ENCODE measurements at places on chromosomes 1 and 21.

DNA sequence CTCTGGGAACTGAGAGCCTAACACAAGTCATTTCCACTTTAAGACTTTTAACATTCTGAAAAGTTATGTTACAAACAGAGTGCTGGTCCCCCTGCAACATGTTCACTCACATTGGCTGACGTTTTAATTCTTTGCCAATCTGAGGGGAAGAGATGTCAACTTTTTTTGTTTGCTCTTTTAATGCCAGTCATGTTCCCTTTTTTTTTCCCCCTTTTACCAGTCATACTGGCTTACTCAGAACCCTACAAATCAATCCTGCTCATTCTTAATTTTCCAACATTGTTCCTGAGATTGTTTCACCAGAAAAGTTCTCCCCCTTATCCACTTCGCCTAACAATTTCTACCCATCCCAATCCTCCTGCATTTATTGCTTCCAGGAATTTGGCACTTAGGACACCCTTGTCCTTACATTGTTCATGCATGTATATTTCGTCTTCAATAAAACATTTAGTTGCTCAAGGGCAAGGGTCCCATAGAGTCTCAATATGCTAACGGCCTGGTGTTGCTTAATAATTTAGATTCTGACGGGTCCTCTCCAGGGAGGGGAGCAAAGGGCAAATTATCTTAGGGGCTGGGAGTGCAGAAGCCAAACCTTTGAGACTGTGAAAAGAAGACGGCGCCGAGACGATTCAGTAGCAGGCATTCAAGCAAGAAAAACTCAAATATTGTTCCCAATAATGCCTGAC lies 624 bp upstream of the CR1L start:
- no peak for DNase-seq

DNA sequence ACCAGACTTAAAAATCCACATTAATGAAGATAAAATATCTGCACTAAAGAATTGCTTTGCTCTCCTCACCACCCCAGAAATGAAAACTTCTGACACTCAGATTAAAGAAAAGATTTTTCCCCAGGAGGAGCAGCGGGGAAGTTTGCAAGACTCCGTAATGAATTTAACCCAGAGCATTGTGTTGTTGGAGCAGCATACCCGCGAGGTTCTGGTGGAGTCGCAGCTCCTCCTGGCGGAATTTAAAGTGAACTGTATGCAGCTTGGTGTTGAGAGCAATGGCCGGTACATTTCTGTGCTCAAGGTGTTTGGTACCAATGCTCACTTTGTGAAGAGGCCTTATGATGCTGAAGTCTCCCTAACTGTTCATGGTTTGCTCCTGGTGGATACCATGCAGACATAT lies 46.4 kb downstream of the VPS13D start:
- no peak for DNase-seq

DNA sequence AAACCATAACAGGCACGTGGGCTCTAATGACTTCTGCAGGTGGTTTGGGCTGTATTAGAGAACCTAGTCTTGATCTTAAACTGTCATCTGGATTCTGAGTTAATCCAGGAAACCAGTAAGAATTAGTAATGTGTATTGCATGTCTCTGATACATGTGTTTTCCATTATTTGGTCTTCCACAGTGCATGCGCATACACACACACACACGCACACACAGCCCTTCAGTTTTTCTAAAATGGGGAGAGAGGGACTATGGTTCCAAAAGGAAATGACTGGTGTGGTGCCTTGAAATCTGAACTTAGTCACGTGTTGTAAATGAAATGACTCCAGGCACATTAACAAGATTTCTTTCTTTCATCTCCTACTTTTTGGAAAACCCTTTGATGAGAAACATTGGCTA lies 67.6 kb downstream of the OLFML2B start:
- no peak for DNase-seq

DNA sequence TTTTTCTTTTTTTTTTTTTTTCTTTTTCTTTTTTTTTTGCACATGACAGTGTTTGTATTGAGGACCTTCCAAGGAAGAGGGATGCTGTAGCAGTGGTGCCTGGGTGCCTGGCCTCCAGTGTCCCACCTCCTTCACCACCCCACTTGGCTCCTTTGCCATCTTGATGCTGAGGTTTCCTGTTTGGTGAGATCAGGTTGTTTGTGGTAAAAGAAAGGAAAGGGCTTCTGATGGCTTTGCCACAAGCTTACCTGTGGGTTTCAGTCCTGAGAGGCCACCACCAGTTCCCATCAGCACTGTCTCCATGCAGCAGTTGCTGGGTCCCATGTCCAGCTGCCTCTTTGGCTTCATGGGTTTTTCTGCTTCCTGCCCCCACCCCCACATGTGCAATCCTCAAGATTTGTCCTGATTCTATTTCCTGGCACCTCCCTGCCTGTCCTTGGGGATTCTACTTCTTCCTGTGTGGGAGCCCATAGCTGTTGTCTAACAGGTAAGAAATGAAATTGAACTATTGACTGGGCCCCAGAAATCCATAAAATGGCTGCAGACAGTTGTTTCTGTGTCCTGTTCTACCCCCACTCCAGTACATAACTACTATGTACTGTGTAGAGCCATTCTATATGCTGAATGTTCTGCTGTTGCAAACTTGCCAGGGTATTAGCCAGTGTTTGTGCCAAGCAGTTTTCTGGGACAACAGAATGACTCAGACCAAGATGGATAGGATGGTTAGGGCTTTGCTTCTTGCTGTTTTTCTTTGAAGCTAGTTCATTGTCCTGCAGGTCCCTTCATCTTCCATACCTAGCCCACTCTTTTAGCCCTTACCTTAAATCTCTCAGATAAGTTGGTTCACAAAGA lies 4.2 kb upstream of the CCDC28B start:
- no peak for DNase-seq

DNA sequence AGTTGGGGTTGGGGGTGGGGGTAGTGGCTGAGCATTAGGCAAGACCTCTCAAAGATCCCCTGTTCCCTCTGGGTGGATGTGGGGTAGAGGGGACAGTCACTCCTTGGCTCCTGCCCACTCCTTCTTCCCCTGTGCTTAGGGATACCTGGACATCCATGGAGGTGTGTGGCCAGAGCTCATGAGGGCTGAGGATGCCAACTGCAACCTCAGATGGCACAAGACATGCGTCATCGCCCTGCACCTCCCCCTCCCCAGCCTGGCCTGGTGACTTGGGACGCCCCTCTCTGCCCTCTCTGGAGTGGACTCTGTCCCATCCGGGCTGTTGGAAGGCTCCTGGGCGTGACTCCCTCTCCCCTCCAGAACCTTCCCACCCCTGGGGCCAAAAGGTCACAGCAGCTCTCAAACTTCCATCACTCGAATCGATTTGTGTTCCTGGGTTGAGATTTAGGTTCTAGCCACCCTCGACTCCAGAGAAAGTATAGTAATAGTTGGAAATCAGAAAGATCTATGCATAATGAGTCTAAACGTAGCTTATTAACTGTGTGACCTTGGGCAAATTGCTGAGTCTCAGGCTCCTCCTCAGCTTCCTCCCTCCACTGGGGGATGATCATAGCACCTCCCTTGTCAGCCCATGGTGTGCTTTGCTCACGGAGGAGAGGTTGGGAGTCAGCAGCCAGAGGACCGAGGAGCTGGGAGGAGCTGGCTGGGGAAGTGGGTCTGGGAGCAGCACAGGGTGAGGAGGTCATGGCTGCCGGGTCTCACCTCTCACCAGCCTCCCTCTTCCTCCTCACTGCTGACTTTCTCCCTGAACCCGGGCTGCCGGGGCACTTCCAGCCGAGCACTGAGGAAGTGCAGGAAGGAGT lies 2.2 kb upstream of the PTPN7 start:
- DNase-seq = peak; percentile 39

- no peak for DNase-seq
Measured at GRCh38 chr1:22912311-22912710, 60.4 kb downstream of the LACTBL1 start.

DNA sequence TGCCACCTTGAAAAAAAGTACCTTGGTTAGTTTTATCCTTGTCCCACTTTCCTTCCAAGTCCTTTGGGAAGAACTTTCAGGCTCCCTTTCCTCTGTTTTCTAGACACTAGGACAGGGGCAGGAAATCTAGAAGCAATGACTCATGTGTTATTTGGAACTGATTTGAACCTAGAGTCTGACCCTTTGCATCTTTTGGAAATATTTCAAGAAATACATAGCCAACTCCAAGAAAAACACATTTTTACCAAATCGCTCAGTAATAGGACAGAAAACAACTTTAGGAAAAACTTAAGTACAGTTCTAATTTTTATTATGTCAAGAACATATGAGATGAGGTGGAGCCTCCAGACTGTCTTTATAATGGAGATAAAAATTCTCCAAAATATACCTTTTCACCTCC lies 292.4 kb downstream of the PTBP2 start:
- no peak for DNase-seq

GRCh38 chr1:206703661-206704060 lies 19.0 kb downstream of the MAPKAPK2 start:
- peak; percentile 55 for DNase-seq

DNA sequence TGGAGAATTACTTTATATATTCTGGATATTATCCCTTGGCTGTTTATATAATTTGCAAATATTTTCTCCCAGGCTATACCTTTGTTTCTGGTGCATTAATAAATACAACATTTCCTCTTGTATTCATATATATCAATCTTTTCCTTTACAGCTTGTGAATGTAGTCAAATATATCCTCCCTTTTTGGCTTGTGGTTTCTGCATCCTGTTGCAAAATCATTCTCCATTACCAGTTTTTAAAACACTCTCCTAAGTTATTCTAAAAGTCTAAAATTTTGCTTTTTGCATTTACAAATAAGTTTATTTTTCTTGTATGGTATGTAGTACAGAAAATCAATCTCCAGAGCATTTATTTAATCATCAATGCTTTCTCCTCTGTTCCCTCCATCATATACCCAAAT lies 909.4 kb downstream of the ADGRL2 start:
- no peak for DNase-seq

DNA sequence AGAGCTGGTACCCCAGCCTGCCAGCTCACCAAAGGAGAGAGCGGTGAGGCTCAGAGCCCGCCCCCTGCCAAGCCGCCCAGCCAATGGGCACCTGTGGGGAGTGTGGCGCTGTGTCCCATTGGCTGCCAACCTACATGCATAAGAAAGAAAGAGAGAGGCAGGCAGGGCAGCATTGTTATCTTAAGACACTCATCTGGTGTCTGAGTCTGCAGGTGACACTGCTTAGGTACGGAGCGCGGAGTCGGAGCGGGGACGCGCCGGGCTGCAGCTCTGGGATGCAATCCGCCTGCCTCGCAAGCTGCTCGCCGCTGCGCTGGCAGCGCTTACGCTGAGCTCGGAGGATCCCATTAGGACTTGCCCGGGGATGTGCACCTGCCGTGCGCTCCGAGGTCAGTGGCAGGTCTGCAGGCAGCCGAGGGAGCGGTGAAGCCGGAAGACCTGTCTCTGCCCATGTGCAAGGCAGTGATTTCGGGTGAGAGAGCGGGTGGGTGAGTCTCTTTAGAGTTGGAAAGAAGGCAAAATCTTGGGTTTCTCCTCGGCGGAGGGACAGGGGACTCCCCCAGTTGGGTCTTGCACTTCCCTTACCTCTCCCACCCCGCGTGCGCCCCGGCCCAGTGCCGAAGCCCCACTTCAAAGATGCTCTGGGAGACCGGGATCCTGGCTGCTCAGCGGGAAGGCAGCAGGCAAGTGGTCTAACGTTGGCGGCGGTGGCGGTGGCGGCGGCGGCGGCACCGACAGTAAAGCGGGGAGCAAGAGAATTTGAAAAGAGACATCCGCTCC lies at the start of gene BRINP2:
TSS of gene BRINP2 (plus strand) at position 203 of the 780 bp plus-strand sequence. CDS start 58,919 bp downstream, outside the sequence.
- DNase-seq = no peak

DNA sequence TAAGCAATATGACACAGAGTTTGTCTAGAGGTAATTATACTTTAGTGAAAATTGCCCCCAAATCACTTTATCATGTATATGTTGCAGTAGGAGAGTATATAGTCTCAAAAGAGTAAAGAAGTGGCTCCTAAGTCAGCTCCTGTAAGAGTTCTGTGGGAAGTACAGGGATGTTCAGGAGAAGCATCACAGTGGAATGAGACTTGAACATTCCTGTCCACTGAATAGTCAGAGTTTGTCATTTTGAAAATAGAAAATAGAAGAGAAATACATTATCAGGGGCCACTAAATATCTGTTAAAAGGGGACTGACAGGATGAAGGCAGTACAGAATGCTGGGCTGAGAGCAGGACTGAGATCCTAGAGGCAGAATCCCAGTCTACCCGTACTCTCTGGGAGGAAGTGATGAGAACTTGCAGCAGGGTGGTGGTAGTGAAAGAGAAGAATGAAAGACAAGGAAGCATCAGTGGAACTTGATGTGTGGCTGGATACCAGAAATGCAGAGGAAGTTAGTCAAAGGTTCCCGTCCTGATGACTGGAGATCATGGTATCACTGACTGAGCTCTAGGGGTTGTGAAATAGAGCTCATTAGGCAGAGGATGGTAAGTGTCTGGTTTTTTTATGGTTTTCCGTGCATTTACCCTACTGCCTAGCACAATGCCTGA lies 153.4 kb downstream of the FMN2 start:
- no peak for DNase-seq

DNA sequence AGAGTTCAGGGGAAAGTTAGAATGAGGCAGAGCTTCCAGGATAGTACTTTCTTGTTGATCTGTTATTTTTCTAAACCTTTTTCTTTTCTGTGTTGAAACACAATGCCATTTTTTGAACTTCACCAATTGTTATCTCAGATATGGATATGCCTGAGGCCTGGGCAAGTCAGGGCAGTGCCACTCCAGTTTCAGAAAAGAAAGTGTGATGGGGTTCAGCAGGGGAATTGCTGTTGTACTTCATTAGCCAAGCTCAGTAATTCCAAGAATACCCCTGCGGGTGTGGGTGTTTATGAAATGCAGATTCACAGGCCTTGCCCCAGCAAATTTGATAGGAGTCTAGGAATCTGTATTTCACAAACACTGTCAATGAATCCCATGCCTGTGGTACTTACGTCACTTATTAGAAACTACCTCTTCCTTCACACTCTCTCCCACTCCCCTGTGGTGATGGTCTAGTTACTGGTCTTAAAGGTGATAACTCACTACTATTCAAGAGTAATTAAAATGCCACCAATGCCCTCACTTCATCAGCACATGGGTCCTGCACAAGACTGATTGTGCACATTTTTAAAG lies 142.3 kb downstream of the PBX1 start:
- DNase-seq = no peak

DNA sequence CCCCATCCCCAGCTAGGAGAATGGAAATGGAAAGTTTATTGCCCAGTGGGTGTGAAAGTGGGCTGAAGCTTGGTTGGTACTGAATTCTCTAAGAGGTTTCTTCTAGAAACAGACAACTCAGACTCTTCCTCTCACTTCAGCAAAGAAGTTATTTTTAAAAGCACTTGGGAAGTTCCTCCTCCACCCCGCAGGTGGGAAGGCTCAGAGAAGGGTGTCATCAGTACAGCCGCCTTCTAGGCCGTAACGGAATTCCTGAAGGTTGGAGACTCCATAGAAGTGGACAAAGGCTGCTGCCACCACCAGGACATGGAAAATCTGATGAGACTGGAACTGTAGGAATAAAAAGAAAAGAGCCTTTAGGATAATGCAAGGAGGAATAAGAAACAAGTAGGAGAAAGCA lies 14.3 kb upstream of the KLHL12 start:
- DNase-seq = no peak

GRCh38 chr1:234529095-234529949 lies 50.3 kb upstream of the TARBP1 start:
- DNase-seq = no peak

GRCh38 chr1:234125714-234126113 lies 221.2 kb downstream of the SLC35F3 start:
- DNase-seq = no peak

Measured in stimulated activated CD4-positive, alpha-beta T cell treated with anti-CD3 and anti-CD28 coated beads, Interleukin-2, amount 100 ng/mL, for 24 hours (primary cell).